ENCODE measurements at places on chromosomes 16 and 17.

DNA sequence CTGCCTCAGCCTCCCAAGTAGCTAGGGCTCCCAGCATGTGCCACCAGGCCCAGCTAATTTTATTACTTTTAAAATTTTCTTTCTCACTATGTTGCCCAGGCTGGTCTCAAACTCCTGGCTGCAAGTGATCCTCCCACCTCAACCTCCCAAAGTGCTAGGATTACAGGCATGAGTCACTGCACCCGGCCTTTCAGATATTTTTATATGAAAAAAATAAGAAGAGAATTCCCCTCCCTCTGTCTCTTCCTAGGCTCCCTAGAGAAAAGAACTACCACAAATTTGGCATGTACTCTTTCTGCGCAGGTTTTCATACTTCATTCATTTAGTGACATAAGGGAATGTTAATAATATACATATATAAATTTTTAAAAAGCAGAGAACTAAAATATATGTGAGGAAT is 21.7 kb upstream of the SMURF2 start:
- DNase-seq: peak; percentile 50

GRCh38 chr16:4179020-4179419 is 62.8 kb upstream of the ADCY9 start:
- no peak for DNase-seq

DNA sequence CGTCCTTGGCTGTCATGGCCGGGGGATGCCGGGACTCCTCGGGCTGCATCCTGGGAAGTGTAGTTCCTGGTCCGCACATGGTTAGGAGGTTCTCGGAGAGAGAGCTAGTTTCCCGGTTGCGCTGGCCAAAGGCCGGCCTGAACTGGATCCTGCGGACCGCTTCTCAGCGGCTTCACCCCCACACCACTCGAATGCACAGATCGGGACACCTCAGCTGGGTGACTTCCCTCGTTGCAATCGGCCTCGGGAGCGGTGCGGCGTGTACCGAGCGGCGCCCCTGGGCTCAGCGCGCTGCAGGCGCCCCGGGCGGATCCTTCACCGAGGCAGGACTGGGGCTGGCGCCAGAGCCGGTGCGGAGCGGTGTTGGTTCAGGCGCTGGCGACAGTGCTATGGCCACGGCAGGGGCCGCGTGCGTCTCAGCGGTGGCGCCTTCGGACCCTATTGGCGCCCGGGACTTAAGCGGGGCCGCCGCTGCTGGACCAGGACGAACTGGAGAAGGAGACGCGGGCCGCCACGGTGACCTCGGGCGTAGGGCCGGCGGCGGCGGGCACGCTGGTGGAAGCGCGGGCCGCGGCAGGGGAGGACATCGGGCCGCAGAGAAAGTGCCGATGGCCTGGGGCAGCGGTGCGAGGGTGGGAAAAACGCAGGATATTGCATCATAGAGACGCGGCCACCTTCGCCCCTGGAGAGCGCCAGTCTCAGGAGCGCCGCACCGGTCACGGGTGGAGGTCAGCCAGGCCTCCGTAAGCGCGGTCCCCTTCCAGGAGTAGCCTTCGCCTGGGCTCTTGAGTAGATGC is 11.4 kb downstream of the ZNF629 start:
- peak; percentile 89 for DNase-seq

- DNase-seq: no peak
These were observed 6.0 kb upstream of the ARL5C start for GRCh38 chr17:39171933-39172332.

- DNase-seq: no peak
These were observed 12.2 kb downstream of the EVPL start for GRCh38 chr17:76014925-76015261.

GRCh38 chr16:56716761-56717160 is 13.2 kb upstream of the NUP93 start:
- no peak for DNase-seq

- no peak for DNase-seq
These were observed 10.4 kb upstream of the HOXB13 start for GRCh38 chr17:48738803-48739526.

DNA sequence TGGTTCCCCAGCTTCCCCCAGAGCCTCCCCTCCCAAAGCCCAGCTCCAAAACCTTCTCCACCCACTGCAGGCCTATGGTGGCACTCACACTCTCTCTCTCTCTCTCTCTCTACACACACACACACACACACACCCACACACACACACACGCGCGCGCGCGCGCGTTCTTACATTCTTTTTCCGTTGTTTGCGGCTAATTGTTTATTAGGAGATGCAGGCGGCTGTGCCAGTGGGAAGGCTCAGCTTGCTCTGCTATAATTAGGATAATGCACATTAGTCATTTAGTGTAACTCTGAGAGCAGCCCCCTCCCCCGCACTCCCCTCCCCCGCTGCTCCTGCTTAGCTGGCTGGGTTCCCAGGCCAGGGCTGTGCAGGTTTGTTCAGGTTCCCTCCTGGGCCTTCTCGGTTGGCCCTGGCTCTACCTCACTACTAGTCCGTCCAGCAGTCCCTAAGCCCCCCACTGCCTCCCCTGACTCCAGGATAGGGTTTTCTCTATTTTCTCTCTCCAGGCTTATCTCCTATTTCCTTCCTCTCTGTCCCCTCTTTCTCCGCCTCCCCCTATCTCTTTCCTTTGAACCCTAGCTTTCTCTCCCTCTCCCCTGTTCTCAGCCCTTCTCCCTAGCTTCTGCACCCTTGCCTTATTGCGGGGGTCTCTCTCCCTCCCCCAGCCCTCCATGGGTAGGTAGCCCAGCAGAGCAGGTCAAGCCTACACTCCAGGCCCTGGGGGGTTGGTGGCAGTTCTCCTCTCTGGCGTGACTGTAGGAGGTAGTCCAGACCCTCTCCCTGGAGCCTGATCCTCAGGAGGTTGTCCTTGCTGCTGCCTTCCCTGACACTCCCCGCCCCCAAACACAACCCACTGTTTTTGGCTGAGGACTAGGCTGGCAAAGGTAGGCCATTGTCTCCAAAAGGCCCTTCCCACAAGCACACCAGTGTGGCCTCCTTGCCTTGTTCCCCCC is 34.0 kb downstream of the TMEM132E start:
- peak; percentile 22 for DNase-seq

- no peak for DNase-seq
These were observed 1.1 kb upstream of the PIGQ start for GRCh38 chr16:568401-569258.

GRCh38 chr17:74925242-74925641 is 1.2 kb downstream of the OTOP2 start:
- no peak for DNase-seq

GRCh38 chr16:81060576-81061306 is 16.3 kb downstream of the C16orf46 start:
- DNase-seq: no peak

DNA sequence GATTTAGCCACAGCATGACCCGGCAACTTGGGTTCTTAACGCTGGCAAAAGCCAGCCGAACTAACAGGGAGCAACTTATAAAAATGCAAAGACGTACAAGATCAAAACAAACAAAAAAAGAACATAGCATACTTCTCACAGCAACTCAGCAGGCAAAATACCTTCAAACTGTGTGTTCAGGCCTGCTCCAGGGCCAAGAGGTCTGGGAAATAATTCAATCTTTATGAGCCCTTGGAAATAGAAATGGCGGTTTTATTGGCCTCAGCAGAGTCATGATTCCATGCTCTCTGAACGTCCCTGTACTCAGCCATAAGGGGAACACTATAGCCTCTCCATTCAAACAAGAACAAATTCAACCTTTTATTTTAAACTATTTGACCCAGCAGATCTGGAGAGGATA is 101.3 kb upstream of the C17orf78 start:
- no peak for DNase-seq

DNA sequence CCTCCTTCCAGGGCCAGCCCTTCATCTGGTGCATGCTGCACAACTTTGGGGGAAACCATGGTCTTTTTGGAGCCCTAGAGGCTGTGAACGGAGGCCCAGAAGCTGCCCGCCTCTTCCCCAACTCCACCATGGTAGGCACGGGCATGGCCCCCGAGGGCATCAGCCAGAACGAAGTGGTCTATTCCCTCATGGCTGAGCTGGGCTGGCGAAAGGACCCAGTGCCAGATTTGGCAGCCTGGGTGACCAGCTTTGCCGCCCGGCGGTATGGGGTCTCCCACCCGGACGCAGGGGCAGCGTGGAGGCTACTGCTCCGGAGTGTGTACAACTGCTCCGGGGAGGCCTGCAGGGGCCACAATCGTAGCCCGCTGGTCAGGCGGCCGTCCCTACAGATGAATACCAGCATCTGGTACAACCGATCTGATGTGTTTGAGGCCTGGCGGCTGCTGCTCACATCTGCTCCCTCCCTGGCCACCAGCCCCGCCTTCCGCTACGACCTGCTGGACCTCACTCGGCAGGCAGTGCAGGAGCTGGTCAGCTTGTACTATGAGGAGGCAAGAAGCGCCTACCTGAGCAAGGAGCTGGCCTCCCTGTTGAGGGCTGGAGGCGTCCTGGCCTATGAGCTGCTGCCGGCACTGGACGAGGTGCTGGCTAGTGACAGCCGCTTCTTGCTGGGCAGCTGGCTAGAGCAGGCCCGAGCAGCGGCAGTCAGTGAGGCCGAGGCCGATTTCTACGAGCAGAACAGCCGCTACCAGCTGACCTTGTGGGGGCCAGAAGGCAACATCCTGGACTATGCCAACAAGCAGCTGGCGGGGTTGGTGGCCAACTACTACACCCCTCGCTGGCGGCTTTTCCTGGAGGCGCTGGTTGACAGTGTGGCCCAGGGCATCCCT is 7.4 kb downstream of the NAGLU start:
- no peak for DNase-seq

DNA sequence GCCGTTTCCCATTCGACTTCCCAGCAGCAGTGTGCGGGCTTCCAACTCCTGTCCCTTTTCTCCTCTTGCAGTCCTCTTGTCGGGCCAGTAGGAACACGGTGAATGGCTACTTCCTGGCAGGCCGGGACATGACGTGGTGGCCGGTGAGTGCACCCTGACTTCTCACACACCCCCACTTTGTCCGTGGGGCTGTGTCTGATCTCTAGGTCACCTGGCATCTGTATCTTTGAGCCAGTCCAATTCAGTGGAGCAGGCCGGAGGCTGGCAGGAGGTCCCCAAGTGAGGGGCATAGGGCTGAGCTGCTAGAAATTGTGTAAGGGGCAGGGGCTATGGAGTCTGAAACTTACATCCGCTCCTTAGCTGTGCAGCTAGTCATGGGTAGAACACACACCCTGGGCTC is 6.6 kb downstream of the SLC5A10 start:
- DNase-seq: no peak

DNA sequence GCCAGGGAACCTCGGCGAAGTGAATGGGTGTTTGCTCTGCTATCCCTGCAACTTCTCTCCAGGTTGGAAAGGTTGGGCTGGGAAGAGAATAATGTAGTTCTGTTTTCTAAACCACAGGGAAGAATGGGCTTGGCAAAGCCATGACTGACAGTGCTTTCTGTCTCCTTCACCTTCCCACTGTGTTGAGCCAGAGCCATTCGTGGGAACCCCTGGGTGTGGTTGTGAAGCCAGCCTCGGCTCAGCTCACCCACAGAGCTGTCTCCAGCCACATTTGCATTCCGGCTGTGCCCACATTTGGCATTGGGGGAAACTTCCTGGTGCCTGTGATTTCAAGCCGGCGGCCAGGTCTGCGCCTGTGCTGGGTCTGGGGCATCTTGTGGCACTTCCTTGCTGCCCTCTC is 39.9 kb downstream of the BAIAP2 start:
- no peak for DNase-seq

DNA sequence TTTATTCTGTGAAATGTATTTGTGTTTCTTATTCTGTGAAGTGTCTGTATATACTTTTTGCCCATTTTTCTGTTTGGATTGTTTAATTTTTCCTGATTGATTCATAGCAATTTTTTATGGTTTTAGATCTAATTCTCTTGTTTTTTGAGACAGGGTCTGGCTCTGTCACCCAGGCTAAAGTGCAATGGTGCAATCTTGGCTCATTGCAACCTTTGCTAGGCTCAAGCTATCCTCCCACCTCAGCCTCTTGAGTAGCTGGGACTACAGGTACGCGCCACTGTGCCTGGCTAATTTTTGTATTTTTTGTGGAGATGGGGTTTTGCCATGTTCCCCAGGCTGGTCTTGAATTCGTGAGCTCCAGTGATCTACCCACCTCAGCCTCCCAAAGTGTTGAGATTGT is 31.5 kb downstream of the NF1 start:
- DNase-seq: no peak

GRCh38 chr16:87540072-87540896 is 47.5 kb upstream of the ZCCHC14 start:
- no peak for DNase-seq

GRCh38 chr17:27066315-27066714 is 227.6 kb upstream of the WSB1 start:
- no peak for DNase-seq

GRCh38 chr17:64341181-64341580 is 49.5 kb downstream of the PECAM1 start:
- DNase-seq: no peak

DNA sequence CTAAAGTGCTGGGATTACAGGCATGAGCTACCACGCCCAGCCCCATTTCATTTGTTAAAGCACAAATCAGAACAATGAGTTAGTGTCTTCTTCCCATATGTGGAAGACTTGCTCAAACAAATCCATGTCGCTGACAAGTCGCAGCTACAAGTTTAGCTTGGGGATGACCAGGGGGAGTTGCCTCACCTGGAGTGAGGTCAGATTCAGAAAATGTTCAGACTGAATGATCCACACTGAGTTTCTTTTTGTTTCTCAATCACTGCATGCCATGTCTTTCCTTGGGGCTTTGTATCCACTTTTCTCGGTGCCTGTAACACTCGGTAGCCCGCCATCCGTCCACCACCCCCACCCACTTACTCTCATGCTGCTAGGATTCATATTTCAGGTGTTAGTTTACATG is 437.3 kb upstream of the DYNLRB2 start:
- DNase-seq: no peak

DNA sequence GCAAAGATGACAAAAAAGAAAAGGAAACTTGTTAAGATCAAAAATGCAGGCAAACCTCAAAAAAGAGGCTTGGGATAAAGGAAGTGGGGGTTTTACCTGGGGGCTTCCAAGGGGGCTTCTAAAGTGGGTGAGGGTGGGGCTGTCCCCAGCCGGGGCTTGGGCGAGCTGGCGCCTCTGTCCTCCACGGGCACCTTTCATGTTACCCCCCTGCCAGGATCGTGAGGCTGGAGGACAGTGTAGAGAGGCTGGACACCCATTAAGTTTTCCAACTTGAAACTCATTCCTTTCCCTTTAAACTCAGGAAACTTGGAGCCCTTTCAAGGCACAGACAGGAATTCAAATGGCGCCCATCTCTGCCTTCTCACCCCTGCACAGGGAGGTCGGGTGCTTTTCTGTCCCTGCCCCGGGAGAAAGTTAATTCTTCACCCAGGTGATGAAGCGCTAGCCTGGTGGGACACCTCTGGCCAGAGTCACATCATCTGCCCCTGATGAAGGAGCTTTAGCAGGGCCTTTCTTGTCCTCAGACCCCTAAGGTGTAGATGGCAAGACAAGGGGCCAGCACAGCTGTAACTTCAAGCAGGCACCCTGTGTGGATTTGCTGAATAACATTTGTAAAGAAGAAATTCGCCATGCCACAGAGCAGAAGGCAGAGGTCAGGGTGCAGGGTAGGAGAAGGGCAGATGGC is 87.3 kb downstream of the C16orf78 start:
- DNase-seq: no peak

- DNase-seq: no peak
These were observed 15.2 kb downstream of the CD300LF start for GRCh38 chr17:74697515-74697914.

GRCh38 chr17:56113486-56113885 is 39.8 kb upstream of the ANKFN1 start:
- no peak for DNase-seq
